M059J (cell line): ENCODE measurements at places on chromosomes 7 and 10.

- no peak for DNase-seq
Measured at GRCh38 chr10:27541796-27542729, 38.0 kb downstream of the RAB18 start.

GRCh38 chr7:130069179-130069977 is 956 bp upstream of the KLHDC10 start:
- no peak for DNase-seq

- DNase-seq = no peak
Measured at GRCh38 chr7:116447436-116447835, 52.1 kb upstream of the CAV2 start.

GRCh38 chr7:98217623-98218582 is 6.7 kb downstream of the BHLHA15 start:
- DNase-seq = no peak

DNA sequence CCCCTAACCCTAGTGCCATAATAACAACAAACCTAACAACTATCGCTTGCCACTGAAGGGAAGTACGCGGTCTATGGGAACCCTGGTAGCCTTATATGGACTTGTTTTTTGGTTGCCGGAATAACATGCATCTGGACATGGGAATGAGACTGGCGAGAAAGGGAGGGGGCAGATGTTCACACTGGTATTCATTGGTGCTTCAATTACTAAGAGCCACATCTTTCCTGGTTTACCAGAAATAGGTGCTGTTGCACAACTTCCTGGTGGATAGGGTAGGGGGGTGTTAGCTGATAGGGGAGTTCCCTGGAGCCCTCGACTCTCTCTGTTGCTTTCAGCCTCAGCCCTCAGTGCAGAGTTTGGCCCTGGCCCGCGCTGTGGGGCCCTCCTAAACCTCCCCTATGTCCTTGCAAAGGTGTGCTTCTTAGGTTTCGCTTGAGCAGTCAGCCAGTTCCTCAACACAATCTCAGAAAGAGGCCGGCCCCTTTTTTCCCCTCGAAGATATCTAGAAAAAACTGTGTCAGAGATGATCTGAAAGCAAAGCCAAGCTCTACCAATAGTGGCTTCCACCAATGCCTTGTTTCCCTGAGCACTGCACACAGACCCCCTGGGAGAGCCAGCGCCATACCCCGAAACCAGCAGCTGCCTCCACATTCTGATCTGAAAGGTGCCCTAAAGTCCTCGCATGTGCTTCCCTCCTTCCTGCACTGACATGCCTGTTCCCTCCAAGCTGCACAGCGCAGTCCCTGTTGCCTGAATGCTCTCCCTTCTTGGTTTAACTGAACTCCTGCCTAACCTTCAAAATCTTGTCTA is 13.5 kb downstream of the TBXAS1 start:
- DNase-seq = peak; percentile 15

- DNase-seq = no peak
Measured at GRCh38 chr10:31720546-31720945, 208.1 kb downstream of the ARHGAP12 start.

DNA sequence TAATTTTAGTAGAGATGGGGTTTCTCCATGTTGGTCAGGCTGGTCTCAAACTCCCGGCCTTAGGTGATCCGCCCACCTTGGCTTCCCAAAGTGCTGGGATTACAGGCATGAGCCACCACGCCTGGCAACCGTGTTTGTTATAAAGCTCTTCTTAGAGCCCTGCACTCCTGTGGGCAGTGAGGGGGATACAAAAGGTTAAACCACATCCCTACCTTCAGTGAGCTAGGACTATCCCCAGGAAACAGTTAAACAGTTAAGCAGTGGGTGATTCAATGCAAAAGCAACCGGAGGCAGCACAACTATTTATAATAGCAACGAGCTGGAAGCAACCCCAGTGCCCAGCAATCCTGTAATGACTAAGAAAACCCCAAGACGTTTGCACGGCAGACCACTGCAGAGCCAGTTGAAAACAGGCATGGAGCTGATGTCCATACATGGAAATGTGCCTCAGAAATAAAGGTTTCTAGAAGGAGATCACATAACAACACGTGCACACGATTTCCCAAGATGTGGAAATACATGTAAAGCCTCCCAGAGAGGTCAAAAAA is 107.2 kb upstream of the LYZL2 start:
- DNase-seq = peak; percentile 97

GRCh38 chr10:31157123-31158010 is 125.7 kb upstream of the ZNF438 start:
- DNase-seq = peak; percentile 60

DNA sequence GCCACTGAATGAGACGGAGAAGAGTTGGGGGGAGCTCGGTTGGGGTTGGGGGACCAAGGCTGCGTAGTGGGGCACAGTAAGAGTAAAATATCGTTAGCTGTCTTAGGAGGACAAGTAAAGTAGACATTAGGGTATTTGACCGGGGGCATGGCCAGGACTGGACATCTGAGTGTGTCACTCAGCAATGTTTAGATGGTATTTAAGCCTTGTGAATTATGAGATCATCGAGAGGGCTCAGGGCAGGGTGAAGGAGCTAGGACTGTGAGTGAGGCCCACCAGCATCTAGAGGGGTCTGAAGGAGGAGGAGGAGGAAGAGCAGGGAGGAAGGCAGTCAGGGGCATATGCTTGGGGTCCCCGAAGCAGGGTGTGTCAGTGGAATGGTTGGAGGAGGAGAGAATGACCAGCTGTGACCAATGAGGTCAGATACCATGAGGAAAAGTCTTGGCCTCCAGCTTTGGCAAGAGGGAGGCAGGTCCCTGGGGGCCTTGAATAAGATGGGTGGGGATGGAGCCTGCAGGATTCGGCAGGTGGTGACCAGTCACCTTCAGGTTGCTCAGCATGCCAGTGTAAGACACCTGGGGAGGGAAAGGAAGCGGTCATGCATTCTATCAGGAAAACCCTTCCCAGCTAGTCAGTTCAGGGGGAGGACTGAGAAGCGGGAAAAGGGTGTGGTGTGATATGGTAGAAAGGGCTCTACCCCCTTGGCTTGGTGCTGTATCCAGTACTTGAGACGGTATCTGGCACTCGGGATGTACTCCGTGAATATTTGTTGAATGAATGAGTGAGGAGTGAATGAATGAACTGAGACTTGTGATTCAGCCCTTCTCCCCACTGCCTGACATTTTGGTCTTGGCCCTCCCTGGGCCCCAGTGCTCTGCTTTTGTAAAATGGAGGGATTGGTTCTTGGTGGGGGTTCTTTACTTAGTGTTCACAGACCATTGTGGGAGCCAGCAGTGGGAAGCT is 34.8 kb upstream of the SH2D4B start:
- peak; percentile 18 for DNase-seq

DNA sequence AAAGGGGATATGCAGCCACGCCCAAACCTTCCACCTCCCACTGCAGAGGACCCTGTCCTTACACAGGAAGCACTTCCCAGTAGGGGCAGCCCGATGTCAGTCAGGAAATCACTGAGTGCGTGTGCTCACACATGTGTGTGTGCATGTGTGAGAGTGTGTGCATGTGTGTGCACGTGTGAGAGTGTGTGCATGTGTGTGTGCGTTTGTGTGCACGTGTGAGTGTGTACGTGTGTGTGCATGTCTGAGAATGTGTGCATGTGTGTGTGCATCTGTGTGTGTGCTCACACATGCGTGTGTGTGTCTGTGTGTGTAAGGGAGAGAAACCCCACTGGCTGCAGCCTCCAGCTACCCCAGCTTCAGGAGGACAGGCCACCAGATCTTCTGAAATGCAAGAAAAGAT is 229.3 kb downstream of the KCNMA1 start:
- no peak for DNase-seq

DNA sequence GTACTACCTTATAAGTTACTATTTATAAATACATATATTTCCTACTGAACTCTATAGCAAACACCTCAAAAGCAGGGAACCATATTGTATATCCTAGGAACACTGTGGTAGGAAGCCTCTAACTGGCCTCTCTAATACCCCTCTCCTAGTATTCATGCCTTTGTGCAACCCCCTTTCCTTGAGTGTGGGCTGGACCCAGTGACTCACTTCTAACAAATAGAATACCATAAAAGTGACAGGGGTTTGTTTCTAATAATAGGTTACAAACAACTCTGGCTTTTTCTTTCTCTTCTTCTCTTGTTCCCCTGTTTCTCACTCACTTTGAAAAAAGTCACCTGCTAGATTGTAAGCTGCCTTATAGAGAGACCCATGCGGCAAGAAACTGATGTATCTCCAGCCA is 51.6 kb upstream of the MACC1 start:
- DNase-seq = peak; percentile 56

- DNase-seq = peak; percentile 73
Measured at GRCh38 chr7:139118234-139118804, 8.8 kb upstream of the ZC3HAV1 start.

DNA sequence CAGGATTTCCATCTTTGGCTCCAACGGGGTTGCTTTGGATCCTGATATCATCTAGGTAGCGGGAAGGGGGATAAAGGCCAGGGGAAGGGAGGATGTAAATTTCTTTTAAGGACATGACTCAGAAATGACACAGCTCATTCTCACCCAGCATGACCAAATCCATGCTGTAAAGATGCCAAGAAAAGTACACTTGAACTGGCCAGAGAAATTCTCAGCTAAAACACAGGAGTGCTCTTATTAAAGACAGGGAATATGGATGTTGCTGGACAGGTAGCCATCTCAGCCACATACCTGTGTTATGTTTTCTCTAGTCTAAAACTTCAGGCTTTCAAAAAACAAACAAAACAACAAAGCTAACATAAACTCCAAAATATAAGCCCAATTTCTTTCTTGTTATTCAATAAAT is 68.3 kb downstream of the NAMPT start:
- DNase-seq = peak; percentile 99

DNA sequence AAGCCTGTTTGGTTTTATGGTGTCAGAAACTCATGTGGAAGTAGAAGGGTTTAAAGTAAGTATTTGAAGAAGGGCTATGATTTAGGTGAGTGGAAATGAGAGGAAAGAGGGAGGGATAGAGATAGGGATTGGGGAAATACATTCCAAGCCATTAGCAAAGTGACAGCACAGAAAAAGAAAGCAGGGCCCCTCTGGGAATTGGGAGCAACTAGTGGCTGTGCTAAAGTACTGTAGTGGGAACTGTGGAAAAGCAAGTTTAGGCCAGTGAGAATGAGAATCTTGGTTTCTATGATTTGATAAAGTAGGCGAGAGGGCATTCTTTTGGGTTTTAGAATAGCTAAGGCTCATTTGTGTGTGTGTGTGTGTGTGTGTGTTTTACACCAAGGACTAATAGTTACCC is 5.0 kb downstream of the PRKG1 start:
- DNase-seq = no peak

- DNase-seq = no peak
Measured at GRCh38 chr10:98394851-98395440, 20.0 kb downstream of the PYROXD2 start.

DNA sequence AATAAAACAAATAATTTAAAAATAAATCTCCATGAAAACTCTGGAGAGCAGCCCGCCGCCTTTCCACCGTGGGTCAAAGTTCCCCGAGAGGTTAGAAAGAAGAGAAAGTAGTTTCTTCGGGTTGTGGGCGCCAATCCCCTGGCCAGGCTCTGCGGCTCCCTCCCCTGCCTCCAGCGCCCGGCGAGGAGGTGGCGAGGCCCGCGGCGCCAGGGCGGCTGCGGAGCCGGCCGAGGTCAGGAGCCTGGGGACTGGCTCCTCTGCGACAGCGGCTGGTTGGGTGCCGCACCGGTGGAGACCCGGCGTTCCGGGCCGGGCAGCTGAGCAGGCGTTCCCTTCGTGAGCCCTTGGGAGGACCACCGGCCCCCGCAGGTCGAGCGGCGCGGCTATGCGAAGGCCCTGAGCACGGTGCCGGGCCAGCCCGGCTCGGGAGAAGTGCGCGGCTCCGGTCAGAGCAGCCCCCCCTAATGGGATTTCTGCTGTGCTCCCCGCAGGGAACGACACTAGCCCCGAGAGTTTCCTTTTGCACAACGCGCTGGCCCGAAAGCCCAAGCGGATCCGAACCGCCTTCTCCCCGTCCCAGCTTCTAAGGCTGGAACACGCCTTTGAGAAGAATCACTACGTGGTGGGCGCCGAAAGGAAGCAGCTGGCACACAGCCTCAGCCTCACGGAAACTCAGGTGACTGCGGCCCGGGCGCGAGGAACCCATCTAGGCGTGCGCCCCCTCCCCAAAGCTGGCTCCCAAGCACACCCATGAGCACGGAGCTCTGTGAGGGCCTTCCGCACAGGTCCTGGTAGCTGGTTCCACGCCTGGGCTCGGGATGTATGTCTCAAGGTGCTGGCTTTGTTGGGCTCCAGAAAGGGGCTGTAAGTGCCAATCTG is 2.8 kb downstream of the EMX2 start:
- DNase-seq = no peak

- peak; percentile 95 for DNase-seq
Measured at GRCh38 chr10:86647773-86648703, 6.3 kb upstream of the OPN4 start.

DNA sequence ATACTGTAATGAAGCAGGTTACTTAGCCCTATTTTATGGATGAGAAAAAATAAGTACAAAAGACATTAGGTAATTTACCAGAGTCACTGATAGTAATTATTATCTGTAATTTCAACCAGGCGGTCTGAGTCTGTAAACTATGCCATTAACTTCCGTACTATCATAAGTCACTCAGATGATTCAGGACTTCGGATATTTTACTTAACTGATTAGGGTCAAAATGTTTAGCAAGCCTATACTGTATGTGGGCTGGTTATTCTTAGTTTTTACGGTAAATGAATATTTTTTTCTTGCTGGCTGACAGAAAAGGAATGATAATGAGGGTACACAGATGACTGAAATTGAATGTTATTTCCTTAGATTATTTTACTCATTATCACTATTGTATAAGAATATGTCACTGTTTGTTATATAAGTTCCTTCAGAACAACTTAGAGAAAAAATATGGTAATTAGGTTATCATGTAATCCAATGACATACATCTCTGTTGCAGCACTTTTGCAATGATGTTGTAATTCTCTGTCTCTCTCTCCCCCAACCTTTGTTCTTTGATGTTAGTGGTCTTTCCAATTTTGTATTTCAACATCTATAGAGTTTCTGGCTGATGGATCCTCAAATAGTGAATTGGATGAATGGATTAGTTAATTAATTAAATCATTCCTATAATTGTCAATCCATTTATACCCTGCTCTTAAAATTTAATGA is 165.6 kb downstream of the ZEB1 start:
- DNase-seq = no peak

- no peak for DNase-seq
Measured at GRCh38 chr10:116636976-116637375, 16.2 kb downstream of the PNLIPRP2 start.

DNA sequence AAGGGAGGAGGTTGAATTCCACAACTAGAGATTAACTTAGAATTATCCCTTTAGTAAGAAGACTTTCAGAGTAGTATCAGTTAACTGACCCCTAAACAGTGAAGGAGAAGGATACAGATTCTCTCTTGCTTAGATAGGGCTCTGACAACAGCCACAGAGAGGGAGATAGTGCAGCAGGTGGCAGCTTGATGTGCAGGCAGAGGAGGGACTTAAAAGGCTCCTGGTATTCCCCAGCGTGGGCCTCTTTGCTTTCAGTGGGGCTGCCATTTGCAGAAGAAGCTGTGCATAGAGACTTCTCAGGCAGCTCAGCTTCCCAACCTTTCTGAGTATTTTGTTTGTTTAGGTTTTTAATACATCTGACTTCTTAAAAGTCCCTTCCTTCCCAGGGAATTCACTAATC is 16.0 kb downstream of the FZD1 start:
- no peak for DNase-seq
